H54 (cell line): ENCODE measurements at places on chromosomes 13 and 19.

- no peak for DNase-seq
These were observed 182.7 kb downstream of the TBC1D4 start for GRCh38 chr13:75299246-75299645.

DNA sequence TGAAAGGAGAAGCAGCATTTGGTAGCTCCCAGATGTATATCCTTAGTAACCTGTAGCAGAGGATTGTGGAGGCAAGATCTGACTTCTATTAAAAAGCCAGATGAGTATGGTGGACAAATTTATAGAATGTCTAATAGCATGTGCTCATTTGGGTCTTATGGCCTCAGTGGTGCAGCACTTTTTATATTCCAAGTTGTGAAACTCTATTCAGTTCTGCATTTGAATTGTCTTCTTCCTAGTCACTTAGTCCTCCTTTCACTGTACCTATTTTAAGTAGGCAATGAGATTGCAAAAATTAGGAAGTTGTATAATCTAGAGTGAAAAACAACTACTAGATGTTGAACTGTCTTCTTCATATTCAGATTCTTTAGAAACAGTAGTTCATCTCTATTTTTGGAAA, 412.5 kb upstream of the PCDH9 start:
- no peak for DNase-seq

DNA sequence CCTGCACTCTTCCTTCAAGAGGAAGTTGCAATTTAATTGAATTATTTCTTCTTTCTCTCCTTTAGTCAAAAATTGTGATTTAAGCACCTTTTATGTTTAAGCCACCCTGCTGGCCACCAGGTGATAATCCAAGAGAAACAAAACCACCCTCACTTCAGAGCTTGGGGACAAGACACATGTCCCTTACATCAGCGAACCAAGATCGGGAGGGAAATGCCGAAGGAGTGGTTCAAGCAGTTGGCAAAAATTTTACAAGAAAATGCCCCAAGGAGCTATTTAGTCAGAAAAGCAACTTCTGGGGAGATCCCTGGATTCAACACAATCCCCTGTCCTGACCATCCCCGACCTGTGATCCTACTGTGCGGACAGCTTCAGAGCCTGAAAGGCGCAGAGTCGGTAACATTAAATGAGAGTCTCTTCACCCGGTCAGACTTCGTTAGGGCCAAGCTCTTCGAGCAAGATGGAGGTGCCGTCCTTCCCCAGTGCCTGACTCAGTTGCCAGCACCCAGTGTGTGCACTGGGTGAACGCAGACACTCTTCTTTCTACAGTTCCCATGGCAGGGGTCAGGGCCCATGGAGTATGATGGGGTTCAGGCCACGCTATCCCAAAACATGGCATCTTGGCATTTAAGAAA, 78.6 kb upstream of the TM9SF2 start:
- no peak for DNase-seq

- DNase-seq = no peak
These were observed 7.0 kb upstream of the RAB8A start for GRCh38 chr19:16104722-16105121.

GRCh38 chr13:21100211-21100610, 38.8 kb upstream of the LATS2 start:
- DNase-seq = no peak

GRCh38 chr19:38105574-38105973, 118.4 kb downstream of the DPF1 start:
- no peak for DNase-seq

DNA sequence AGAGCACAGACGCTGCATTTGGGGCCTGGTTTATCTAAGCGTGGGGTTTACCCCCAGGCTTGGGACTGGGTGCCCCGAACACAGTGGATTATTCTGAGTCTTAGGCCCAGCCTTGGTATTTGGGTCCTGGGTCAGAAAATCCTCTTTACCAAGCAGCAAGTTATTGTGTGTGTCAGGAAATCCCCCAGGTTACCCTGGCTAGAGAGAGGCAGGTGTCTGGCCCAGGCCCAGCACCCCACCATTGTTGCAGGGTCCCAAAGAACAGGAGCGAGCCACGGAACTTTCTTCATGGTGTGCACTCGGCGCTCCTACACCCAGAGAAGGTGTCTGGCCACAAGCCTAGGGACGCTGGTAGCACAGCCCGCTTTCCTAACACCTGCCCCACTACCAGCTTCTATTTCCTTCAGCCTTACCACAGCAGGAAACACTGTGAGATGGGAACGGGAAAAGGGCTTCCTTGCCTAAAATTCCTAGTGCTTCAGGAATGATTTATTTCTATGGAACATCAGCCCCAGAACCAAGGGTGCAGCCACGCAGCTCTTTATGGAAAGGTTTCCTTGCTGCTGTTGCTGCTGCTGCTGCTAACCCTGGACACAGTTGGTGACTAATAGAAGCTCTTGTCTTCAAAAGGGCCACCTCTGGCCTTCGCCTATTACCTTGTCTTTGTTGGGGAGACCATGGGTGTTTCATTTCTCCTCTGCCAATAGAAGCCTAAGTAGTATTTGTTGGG, 7.4 kb upstream of the CDX2 start:
- DNase-seq = no peak
